IPS DF 6.9 (cell line): ENCODE measurements at places on chromosomes 7 and 10.

DNA sequence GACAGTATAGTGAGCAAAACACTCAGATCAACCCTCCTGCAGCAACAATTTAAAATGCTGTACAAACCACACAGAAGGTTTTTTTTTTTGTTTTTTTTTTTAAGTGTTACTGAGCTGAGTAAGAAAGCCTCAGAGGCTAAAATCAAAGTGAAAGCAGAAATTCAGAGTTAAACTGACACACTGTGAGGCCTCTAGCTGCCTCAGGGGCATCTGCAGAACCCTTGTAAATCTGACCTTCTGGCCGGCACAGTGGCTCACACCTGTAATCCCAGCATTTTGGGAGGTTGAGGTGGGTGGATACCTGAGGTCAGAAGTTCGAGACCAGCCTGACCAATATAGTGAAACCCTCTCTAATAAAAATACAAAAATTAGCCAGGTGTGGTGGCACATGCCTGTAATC is 7.4 kb upstream of the GNA12 start:
- no peak for DNase-seq

GRCh38 chr7:112147793-112148361 is 58.3 kb downstream of the DOCK4 start:
- DNase-seq = no peak

DNA sequence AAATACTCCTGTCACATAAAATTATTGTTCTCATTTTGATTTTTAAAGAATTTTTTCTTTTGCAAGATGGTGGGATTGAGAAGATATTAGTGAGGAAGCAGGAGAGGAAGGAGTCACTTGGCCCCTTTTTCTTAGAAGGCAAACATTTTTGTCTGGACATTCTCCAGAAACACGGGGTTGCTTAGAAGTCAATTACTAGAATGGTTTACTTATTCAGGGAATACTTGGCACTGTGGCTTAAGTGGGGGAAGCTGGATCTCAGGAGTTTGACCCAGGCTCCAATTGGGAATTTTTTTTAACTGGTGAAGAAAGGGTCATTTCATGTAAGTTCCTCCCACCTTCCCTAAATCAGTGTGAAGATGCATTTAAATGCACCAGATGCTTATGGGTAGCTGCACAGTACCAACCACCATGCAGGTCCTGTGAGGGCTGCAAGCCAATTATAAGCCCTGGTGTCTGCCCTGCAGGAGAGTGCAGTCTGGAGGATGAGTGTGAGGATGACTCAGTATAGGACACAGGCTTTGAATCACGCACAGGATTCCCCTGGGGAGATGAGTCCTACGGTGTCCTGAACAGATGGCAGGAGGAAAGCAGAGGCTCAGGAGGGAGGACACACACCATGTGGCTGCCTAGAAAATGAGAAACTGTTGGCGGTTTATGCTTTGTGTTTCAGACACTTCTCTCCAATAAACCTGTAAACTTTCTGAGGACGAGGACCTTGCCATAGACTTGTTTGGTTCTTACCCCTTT is 299.1 kb downstream of the PLXNA4 start:
- no peak for DNase-seq

- DNase-seq = no peak
Measured at GRCh38 chr10:71585564-71586290, 133.9 kb downstream of the C10orf105 start.

DNA sequence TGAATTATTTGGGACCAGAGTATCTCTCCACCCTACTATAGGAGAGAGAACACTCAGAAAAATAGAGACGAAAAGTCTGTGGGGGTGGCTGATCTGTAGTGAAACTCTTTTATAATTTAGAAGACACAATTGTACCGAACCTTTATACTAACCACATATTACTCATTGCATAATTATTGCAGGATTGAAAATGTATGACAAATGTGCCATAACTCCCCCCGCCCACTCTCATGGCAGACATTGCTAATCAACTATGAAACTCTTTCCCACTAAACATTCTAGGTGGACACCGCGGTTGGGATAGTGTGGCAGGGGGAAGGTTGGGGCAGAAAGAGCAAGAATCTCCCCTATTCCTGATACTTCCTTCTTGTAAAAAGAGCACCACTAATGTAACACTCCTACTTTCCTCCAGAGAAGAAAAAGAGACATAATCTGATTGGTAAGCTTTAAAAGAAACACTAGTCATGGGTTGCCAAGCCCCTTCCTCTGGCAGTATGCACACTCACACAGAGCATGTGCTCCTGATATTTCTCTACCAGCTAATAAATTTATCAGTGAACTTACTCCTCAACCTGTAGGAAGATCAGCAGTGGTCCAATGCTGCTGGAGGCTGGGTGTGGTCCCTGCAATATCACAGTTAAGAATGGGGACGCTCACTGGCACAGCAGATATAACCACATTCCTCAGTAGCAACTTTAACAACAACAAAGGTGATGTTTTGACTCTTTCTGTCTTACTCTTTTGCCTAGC is 18.7 kb upstream of the ARID5B start:
- DNase-seq = no peak

DNA sequence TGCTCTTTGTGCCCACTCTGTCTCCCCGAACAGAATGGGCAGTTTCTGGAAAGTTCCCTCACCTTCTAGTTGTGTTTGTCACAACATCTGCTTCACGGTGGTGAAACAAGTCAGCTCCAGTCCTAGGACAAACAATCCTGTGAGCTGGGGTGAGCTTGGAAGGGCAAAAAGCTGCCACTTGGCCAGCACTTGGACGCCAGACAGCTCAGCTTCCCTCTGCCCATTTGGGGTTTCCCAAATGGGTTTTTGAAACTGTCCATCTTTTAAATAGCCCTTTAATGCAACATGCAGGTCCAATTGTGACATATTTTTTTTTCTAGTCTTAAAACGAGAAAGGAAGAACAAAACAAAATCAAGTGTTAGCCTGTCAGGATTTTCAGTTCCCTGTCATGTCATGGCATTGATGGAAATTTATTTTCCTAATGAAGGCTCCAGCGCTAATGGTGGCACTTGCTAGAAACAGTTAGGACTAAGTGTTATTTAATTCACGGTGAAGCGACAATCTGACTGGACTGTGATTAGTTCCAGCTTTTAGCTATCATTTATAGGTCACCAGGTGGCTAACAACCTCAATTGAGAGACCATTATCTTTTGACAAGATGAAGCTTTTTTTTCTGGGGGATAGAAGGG is 181.7 kb downstream of the MYOF start:
- DNase-seq = no peak

GRCh38 chr7:107291434-107291833 is 122.6 kb downstream of the HBP1 start:
- no peak for DNase-seq

- no peak for DNase-seq
Measured at GRCh38 chr7:3370921-3371320, 69.9 kb downstream of the SDK1 start.

DNA sequence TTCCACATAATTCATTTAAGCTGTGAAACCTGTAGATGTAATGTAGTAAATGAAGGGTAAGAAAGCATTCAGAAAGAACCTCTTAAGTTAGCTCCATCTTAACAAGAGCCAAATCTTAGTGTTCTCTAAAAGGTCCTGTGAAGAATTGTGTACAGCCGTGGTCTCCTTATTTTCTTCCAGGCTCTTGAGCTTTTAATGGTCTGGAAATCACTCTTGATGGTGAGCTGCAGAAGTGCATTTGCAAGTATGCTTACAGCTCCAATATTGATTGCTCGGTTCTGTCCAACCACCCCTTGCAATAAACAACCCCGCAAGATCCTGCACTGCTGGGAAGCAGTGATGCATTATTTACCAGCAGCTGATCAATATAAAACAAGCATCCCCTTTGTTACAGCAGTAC is 690.8 kb upstream of the FZD8 start:
- DNase-seq = no peak

GRCh38 chr10:111078505-111079185 is 1.8 kb downstream of the ADRA2A start:
- no peak for DNase-seq

DNA sequence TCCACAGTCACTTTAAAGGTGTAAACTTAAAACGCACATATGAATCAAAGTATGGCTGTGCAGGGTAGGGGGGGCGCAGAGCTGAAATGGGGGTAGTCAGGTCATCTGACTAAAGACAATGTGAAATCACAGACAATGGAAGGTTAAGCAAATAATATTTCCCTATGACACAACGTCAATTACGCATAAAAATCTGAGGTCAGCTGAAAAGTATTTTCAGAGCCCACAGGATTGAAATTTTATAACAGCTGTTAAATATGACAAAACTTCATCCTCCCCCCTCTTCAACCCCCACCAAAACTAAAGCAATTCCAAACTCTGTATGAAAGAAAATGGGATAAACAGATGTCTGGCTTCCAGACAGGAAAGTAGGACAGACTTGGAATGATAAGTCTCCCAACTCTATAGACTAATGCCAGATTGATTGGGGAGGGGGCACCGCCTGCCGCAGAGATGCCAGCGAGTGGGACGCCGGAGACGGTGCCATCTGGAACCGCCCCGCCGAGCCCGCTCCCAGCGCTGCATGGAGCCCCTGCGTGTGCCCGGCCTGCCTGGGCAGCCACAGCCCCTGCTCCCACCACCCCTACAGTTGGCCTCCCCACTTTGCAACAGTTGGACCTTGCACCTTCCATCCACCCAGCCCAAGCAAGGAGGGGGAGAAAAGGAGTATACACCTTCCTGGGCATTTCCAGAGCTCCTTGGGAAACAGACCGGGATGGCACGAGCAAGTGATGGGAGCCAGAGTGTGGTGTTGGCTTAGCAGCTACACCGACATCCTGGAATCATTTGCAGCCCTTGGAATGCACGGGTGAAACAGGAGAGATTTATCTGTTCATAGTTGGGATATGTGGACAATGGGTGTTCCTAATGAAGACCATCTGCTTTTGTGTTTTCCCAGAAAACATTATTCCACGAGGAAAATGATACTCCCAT is 10.7 kb downstream of the EBF3 start:
- DNase-seq = no peak

GRCh38 chr7:154774303-154774969 is 228.5 kb downstream of the PAXIP1 start:
- DNase-seq = no peak

GRCh38 chr10:14253711-14254110 is 77.0 kb downstream of the FRMD4A start:
- DNase-seq = no peak

DNA sequence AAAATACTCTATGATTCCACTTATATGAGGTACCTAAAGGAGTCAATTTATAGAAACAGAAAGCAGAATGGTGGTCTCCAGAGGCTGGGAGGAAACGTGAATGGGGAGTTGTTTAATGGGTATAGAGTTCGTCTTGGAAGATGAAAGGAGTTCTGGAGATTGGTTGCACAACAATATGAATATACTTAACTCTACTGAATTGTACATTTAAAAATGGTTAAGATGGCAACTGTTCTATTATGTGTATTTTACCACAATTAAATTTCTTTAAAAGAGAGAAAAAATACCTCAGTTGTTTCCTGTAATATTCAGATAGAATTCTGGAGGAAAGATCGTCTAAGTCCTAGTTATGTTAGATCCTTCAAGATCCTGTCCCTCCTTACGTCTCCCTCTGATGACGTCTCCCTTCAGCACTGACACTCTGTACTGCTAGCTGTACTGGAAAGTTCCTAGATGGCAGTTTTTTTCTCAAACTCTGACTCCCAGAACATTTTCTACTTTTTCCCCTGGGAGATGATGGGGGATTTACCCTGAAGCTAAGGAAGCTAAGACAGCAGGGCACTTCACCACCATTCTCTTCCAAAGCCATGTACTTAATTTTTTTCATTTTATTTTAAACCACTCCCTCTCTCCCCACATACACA is 53.2 kb upstream of the CAV2 start:
- DNase-seq = no peak

DNA sequence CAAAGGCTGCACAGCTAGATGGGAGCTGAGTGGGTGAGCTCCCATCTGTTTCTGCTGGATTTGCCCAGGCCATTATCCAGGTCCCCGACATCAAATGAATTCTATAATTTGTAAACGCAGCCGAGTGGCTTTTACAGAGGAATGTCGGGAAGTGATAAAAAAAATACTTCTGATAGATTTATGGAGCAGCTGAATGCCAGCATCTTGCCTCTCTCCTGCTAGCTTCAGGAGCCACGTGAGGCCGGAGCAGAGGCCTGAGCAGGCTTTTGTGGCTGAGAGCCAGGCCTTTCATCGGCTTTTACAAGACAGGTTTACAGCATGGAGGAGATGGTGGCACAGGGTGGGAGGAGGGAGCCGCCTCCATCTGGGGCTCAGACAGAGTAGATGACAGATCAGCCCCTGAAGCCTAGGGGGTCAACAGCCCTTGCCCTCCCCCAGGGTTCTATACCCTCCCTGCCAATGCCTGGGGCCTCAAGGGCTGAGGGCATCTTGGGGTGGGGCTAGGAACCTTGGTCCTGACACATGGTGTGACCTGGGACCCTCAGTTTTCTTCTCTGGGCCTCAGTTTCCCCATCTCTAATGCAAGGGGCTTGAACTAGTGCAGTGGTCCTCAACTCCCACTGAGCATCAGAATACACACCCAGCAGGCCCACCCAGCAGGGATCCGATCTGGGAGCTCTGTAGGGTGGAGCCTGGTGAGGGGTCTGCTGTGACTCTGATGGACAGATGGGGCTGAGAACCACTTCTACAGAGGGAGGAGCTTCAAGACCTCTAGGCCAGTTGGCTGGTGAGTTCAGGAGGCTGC is 44.2 kb upstream of the PCBD1 start:
- DNase-seq = no peak

DNA sequence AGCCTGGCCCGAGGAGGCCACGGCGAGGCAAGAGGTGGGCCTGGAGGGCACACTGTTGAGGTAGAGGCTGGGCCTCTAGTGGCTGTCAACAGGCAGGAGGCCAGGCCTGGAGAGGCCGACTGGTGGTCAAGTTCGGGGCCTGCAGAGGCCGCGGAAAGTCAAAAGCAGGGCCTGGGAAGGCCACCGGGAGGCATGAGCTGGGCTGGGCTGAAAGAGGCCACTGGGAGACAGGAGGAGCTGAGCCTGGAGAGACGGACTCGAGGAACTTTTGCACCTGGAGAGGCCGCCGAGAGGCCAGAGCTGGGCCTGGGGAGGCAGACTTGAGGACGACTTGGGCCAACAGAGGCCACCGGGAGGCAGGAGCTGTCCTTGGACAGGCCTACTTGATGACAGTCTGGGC is 321.2 kb downstream of the ZNF479 start:
- DNase-seq = no peak

DNA sequence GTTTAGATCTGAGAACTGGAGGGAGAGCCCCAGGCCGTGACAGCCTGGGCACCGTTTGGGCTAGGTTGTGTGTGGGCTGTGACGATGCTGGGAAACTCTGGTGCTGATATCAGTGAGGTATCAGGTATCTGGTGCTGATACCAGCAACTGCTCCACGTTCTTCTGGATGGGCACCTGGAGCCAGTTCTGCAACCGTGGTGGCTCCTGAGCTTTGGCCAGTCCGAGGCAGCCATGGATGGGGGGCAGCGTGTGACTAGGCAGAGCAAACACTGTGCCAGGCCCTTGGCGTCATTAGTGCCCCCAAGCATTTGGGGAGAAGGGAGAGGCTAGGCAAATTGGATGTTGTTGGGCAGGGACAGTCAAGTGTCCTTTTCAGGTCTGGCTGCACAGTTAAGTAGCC is 57.9 kb downstream of the ZNF467 start:
- DNase-seq = no peak

GRCh38 chr10:71161425-71161824 is 50.9 kb upstream of the UNC5B start:
- no peak for DNase-seq

- DNase-seq = no peak
Measured at GRCh38 chr10:101476383-101476782, 111.7 kb downstream of the POLL start.

- DNase-seq = no peak
Measured at GRCh38 chr10:82969405-82969804, 1094.4 kb downstream of the NRG3 start.
